ENCODE measurements at places on chromosomes 6 and 20. TPM values are rescaled to one million over a fixed set of nuclear protein-coding genes. Genes with fewer than 3 reads are reported as not detected.
A peak's percentile ranks its signal among the peaks of the same experiment; 100 is the strongest.

DNA sequence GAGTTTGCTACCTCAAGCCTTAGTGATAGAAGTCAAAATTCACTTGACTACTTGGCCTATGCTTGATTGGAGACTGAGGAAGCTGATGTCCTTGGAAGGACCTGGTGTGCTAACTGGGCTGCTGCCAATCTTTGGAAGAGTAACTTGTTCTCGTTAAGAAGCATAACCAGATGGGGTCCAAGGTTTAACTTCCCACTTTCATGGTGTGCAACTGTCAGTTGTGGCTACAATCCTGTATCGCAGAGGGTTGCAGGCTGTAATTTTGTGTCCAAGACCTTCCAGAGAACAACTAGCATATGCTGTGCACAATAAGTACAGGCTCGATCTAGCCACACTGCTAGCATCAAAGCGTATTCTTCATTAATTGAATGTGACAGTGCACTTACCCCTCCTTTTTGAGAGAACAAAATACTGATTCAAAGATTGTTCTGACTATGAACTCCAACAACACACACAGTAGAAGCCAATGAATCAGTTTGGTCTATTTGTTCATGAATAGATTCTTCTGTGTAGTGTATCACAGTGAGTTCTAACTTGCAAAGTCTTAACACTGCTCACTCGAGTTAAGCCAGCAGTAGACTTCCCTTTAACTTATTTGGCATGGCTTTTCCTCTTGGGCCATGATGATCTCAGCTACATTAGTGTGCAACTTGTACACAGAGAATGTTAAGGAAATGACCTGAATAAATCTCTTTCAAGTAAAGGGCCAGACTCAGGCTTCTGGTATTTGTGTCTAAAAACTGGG is 15.8 kb upstream of the PLCB1 start:
- H3K4me1 ChIP-seq = peaks cover 8% of the 10 kb centered on the region
- no peak overlapping the region for H3K4me3 ChIP-seq
- peak; percentile 73 for DNase-seq

GRCh38 chr6:54681267-54681666 is 165.3 kb upstream of the FAM83B start:
- no peak overlapping the region for H3K4me3 ChIP-seq
- H3K4me1 ChIP-seq = peaks cover 9% of the 10 kb centered on the region
- H3K36me3 ChIP-seq = no peaks in the 10 kb centered on the region
- no peaks in the 10 kb centered on the region for H3K27me3 ChIP-seq

GRCh38 chr20:41350408-41350962 is 9.9 kb downstream of the LPIN3 start:
- H3K36me3 ChIP-seq = peaks cover 11% of the 10 kb centered on the region
- no peak overlapping the region for H3K27ac ChIP-seq
- H3K4me3 ChIP-seq = no peak overlapping the region
- H3K27me3 ChIP-seq = no peaks in the 10 kb centered on the region

GRCh38 chr20:59776059-59776603 is 157.3 kb downstream of the SYCP2 start:
- peak; percentile 66 for DNase-seq
- no peaks in the 10 kb centered on the region for H3K36me3 ChIP-seq
- no peak overlapping the region for H3K4me3 ChIP-seq
- no peaks in the 10 kb centered on the region for H3K27me3 ChIP-seq
- no peak overlapping the region for H3K27ac ChIP-seq

Gene NKAPL
- 1.2 TPM for total RNA-seq

DNA sequence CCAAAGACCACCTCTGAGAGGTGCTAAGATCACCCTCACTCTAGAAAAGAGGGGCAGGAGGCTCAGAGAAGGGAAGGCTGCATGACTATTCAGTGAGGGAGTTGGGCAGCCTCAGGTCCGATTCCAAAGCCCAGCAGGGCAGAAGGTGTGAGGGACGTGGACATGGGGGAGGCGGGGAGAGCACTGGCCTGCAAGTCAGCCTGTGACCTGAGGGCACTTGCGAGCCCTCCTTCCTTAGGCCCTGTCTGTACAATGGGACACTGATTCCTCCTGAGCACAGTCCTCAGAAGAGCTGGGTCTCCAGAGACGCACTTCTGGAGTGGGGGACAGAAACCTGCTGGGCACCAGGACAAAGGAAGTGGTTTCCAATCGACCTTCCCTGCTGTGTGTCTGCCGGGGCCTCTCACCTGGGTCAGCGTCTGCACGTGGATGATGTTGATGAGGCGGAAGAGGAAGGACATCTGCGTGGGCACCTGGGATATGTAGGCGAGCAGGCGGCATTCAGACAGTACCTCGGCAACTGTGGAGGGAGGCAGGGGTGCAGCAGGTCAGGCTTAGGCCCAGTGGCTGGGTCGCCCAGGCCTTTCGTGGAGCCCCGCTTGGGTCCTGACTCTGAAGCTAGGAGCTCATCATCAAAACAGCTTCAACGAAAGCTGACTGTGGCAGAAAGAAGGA is 48.5 kb downstream of the MYH7B start:
- no peaks in the 10 kb centered on the region for H3K4me1 ChIP-seq
- no peak overlapping the region for H3K4me3 ChIP-seq
- peaks cover 89% of the 10 kb centered on the region for H3K36me3 ChIP-seq
- no peak overlapping the region for H3K27ac ChIP-seq
- DNase-seq = peak; percentile 37

- no peak overlapping the region for H3K27ac ChIP-seq
- no peaks in the 10 kb centered on the region for H3K27me3 ChIP-seq
- H3K36me3 ChIP-seq = no peaks in the 10 kb centered on the region
- H3K4me1 ChIP-seq = peaks cover 12% of the 10 kb centered on the region
Observed at GRCh38 chr6:6716998-6717763, 128.7 kb downstream of the LY86 start.

GRCh38 chr6:47153404-47153755 is 111.2 kb upstream of the ADGRF1 start:
- H3K27me3 ChIP-seq = peaks cover 3% of the 10 kb centered on the region
- H3K36me3 ChIP-seq = no peaks in the 10 kb centered on the region
- no peak overlapping the region for H3K27ac ChIP-seq
- DNase-seq = no peak
- no peaks in the 10 kb centered on the region for H3K4me1 ChIP-seq
- H3K4me3 ChIP-seq = no peak overlapping the region

Gene RSPO3
- total RNA-seq = 1.8 TPM

Gene CPNE5
- total RNA-seq = not detected

- no peak overlapping the region for H3K4me3 ChIP-seq
- no peak overlapping the region for H3K27ac ChIP-seq
- no peaks in the 10 kb centered on the region for H3K27me3 ChIP-seq
- no peak for DNase-seq
- H3K4me1 ChIP-seq = no peaks in the 10 kb centered on the region
- H3K36me3 ChIP-seq = no peaks in the 10 kb centered on the region
Observed at GRCh38 chr6:153149891-153150290, 18.8 kb upstream of the RGS17 start.

Gene ETV7
- total RNA-seq = 3.5 TPM

Gene ARMH2
- not detected for total RNA-seq

Gene KCNB1
- total RNA-seq = under 0.01 TPM

GRCh38 chr6:40968620-40969164 is 70.3 kb downstream of the UNC5CL start:
- H3K27ac ChIP-seq = no peak overlapping the region
- DNase-seq = no peak
- H3K4me1 ChIP-seq = no peaks in the 10 kb centered on the region
- no peak overlapping the region for H3K4me3 ChIP-seq
- H3K27me3 ChIP-seq = peaks cover 7% of the 10 kb centered on the region
- no peaks in the 10 kb centered on the region for H3K36me3 ChIP-seq

DNA sequence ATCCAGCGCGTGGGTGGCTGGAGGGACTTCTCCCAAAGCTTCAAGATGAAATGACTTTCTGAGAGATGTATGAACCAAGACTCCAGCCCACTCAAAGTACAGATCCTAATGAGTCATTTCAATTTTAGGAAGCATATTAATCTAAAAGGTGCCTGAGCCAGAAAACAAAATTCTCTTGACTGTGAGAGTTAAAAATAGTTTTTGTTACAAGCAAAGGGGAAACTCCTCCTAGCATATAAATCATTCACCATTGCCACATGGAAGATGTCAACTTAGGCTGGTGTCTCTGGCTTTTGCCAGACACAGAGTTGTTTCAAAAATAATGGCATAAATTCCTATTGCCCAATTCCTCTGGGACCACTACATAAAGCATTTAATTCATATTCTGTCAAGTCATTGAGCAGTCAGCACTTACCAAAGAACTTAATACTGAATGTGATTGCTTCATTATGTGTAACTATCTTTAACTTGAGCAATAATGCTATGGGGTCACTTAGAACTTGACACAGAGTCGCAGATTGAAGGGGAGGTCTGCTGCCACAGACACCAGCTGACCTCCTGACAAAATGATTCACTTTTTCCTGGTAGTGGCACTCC is 280.6 kb downstream of the SLC35F1 start:
- H3K36me3 ChIP-seq = no peaks in the 10 kb centered on the region
- H3K27ac ChIP-seq = peak overlapping the region; percentile 1
- no peaks in the 10 kb centered on the region for H3K27me3 ChIP-seq
- DNase-seq = no peak
- H3K4me3 ChIP-seq = peak overlapping the region; percentile 44
- no peaks in the 10 kb centered on the region for H3K4me1 ChIP-seq

Measured in osteoblast (primary cell).